ENCODE measurements at places on chromosomes 5 and 9.

DNA sequence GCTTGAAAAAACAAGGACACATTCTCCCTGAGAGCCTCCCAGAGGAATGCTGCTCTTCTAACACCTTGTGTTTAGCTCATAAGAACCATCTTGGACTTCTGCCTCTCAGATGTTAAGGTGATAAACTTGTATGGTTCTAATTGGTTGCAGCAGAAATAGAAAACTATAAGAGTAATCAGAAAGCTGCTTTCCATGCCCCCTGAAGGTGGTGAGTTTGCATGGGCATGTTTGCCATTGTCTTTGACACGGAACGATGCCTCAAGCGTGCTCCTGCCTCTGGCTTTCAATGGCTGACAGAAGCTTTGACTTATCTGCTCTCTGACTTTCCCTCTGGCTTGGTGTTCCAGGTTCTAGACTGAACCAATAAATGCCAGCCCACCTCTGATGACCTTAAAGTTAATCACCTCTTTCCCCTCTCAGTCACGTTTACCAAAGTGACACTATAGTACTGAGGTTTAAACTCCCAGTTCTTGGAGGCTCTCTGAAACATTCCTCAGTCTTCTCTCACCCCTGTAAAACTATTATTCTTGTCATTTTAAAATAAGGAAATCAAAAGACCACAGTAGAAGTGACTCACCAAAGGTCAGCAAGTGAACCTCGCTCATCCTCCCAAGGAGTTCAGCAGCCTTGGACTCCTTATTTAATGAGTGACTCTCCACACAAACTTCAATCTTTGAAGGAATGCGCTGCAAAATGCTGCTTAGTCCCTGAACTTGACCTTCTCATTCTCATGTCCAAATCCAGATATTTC is 103.6 kb downstream of the PIK3R1 start:
- no peak for DNase-seq

GRCh38 chr9:130699047-130699446 is 5.5 kb downstream of the EXOSC2 start:
- no peak for DNase-seq

GRCh38 chr5:146426853-146427618 is 20.1 kb upstream of the TCERG1 start:
- peak; percentile 55 for DNase-seq

DNA sequence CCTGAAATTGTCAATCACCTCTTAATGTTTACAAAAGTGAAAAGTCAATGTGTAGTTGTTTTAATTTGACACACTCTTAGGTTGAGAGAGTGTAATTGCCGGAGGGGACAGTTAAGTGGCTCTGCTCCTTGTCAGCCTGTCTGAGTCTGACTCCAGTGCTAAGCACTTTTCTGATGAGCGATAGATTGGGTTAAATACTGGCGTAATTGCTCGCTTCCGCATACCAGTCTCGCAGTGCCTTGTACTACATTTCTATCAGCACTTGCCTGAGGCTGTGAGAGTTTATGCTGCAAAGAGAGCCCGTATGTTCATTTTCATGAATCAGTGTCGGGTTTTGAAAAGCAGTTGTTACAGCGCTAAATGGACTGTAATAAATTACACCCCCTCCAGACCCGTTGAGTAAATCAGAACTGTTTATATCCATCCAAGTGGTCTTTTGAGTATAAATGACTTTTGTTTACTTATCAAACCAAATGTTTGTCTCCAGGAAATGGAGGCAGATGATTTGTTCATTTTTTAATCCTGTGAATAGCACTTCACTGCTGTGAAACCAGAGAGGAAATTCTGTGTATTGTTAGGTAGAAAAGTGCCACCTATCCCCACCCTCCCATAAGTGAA is 41.0 kb upstream of the DMRT3 start:
- no peak for DNase-seq

DNA sequence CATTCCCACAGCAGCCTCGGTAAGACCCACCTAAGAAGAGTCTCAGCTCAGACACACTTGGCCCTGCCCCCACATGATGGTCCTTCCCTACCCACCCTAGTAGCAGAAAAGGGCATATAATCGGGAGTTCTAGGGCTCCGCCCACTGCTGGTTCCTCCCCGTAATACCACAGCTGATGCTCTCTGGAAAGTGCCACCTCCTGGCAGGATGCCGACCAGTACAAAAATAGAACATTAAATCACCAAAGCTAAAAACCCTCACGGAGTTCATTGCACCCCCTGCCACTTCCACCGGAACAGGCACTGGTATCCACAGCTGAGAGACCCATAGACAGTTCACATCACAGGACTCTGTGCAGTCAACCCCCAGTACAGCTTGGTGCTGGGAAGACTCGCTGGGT is 271.3 kb downstream of the KIAA0825 start:
- DNase-seq, result no peak

- DNase-seq, result no peak
Observed at GRCh38 chr5:102767862-102768261, 12.8 kb downstream of the PAM start.

DNA sequence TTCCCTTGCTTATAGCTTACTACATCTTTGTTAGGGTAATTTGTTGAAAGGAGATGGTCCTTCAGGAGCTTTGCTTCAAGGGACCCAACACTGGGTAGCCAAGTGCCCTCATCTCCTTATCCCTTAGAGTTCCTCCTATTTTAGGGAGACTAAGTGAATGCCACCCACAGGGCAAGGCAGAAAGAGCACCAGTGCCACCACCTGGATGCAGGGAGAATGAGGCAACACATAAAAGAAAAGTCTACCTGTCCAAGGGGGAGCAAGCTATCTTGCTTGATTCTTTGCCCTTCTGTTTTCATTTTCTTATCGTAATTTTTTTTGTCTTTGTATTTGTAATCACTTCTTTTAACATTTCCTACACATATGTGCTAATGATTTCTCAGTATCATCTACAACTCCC is 205.5 kb downstream of the NPR3 start:
- no peak for DNase-seq

GRCh38 chr9:114278356-114278755 is 44.5 kb upstream of the ORM1 start:
- DNase-seq, result no peak

DNA sequence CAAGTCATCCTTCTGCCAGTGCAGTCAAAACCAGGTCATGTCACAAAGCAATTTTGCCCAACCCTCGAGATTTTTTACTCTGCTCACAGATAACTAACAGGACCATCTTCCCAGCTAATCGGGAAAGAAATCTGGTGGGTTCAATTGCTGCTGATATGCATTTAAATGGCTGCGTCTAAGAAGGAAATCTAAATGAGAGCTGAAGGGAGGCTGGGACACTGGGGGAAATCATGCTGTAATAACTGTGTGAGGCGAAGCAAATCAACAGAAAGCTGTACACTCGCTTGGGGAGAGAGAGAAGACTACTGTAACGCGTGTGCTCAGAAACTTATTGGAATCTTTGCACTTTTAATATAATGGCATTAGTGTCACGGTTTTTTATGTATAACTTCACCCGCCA is 535.0 kb downstream of the CDK5RAP2 start:
- no peak for DNase-seq

- no peak for DNase-seq
Observed at GRCh38 chr9:134251296-134252069, 74.8 kb upstream of the RXRA start.

- peak; percentile 2 for DNase-seq
Observed at GRCh38 chr9:107675351-107676259, 186.0 kb upstream of the KLF4 start.

GRCh38 chr9:86766912-86767311 is 180.4 kb downstream of the GAS1 start:
- no peak for DNase-seq

GRCh38 chr5:77241444-77241843 is 31.0 kb downstream of the PDE8B start:
- no peak for DNase-seq

DNA sequence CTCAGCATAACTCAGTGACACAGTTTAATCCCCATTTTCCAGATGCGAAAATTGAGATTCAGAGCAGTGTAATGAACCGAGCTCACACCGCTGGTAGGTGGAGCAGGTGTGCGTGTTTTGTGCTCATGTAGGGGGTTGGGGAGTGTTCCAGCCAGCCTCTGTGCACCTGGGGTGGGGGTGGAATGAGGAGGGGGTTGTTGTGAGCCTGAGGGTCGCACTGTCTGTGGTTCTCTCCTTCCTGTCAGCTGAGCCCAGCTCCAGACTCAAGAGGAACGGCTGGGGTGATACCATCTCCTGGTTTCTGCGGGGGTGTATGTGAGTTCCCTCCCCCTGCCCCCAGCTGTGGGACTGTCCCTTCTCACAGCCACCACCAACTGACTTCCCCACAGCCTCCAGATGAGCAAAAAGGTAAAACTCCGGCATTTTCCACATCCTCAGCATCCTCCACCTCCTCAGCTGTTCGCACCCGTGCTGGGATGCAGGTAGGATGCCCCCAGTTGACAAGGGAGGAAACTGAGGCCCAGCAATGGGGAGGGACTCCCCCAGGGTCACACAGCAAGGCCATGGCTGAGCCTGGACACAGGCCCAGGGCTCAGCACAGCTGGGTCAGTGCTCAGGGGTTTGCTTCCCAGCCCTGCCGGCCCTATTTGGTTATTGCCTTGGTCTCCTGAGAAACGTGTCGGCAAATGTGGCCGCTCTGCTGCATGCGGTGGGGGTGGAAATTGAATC is 2.1 kb downstream of the SH2D3C start:
- peak; percentile 83 for DNase-seq

DNA sequence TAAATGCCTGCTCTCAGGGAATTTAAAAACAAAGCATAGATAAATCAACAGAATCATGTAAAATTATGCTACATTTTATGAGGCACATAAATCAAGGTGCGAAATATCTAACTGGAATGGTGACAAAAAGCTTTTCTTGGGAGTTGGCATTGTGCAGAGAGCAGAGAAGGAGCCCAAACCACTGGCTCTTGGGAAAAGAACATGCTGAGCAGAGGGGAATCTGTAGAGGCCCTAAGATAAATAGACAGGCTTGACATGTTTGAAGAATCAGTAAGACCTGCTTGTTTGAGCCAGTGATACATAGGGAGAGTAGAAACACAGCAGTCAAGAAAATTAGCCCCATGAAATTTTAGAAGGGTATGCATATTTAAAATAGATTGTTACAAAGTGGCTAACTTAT is 85.8 kb downstream of the GABRB2 start:
- no peak for DNase-seq

- no peak for DNase-seq
Observed at GRCh38 chr9:121946465-121946864, 146.6 kb downstream of the TTLL11 start.

DNA sequence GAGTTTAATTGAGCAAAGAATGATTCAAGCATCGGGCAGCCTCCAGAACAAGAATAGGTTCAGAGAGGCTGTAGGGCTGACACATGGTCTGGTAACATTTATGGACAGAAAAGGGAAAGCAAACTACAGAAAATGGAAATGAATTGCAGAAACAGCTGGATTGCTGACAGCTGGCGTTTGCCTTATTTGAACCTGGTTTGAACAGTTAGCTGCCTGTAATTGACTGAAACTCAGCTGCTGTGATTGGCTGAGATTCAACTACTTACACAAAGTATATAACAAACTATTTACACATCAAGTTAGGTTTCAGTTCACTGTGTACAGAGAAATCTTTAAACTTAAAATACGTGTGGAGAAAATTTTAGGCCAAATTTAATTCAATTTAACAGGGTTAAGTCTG is 441.7 kb downstream of the PRELID2 start:
- DNase-seq, result no peak

GRCh38 chr5:168670881-168671575 is 91.9 kb upstream of the PANK3 start:
- no peak for DNase-seq

DNA sequence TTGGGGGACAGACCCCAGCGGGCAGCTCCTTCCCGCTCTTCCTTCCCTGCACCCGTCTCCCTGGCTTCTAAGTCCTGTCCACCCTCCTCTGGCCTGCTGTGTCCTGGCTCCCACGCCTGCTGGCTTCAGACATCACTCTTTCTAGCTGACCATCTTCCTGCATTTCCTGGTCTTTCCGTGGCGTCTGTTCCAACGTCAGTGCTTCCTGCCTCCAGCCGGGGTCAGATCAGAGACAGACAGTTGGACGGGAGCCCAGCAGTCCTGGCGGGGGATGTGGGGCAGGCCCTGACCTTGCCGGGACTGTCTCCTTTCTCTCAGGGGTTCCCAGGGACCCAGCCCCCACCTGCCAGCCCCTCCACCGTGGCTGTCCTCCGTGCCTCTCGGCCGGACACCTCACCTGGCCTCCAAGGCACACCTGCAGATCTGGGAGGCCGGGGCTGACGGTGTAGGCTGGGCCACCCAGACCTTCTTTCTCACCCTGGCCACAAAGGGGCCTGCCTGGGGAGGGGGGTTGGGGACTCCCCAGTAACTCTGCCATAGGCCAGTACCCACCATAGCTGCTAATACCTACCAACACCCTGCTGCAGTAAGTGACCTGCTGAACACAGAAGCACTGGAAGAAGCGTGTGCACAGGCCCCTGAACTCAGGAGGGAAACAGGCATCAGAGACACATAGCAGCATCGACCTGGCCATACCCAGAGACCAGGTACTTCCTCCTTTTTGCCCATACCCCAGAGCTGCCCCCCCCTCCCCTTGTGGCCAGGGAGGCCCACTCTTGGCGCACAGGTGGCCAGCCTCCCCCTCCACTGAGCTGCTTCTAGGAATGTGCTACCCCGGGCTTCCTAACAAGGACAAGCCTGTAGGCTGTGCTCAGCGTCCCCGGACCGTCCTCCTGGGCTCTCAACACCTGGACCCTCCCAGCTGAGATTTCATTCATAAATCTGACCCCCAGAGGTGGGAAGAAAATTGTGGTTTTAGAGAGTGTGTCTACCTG is 5.1 kb downstream of the NRARP start:
- no peak for DNase-seq

DNA sequence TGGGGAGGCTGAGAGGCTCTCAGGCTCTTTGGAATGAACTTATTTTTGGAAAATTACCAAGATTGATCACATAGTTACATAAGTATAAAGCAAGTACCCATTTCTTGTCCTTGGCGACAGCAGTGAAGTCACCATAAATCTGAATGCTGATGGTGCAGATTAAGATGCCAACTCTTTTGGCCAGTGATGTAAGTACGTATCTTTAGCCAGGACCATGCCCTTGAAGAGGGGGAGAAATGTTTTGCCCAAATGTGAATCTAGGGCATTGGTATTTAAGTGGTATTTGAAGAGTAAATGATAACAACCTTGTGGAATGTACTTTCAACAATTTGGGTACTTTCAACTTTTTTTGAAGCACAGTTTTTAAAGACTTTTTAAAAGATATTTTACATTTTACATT is 68.2 kb upstream of the RAD23B start:
- no peak for DNase-seq

DNA sequence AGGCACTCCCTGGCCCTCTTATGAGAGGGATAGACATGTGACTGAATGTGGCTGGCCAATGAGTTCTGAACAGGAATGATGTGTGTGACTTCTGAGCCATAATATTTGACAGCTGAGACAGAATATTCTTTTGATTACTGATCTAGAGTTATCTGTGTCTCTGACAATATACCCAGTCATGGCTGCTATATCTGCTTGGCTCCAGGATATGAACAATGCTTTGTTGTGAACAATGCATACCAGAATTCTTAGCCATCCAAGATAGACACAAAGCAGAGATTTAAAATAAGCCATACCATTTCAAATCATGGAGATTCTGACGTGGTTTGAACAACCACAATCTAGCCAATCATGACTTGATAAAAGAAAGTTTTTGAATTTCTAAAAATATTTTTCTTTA is 840.3 kb upstream of the SEMA6A start:
- DNase-seq, result no peak

- no peak for DNase-seq
Observed at GRCh38 chr5:103469288-103470040, 93.1 kb downstream of the NUDT12 start.

All from CD4-positive, alpha-beta T cell treated with Interleukin-4 for 4 hours (primary cell).